ENCODE measurements at places on chromosomes 2 and 18. TPM values are rescaled to one million over a fixed set of nuclear protein-coding genes. Genes with fewer than 3 reads are reported as not detected.

DNA sequence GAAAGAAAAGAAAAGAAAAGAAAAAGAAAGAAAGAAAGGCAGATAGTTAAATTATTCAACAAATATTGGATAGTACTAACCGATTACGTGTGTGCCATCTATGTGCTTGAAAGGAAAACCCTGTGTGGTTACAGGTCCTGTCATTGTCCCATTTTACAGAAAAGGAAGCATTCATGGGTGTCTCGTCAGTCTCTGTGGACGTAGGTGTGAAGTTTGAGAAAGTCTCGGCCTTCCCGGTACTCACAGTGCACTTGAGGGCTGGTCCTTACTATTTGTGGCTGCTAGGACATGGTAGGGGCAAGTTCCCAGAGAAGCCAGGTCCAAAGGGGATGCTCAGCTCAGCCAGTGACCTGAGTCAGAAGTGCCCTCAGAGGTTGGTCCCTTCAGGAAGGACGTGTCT lies 19.3 kb downstream of the SH3YL1 start:
- no peak for DNase-seq

DNA sequence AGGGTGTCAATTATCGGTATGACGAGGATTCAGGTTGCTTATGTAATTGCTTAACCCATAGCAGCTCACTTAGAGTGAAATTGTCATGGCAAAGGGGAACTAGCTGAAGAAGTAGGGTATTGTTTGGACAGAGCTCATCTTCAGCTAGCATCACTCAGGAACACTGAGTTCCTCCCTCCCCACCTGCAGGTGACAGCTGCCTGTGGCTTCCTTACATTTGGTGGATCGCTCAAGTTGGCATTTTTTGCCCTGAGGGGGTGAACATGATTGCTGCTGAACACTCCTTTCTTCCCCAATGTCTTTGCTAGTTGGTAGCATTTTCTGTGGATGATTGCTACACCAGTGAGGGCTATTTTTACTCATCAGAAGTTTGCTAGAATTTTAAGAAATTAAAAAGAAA lies 86.7 kb upstream of the THUMPD2 start:
- DNase-seq = no peak

GRCh38 chr2:128551435-128551834 lies 232.8 kb upstream of the HS6ST1 start:
- no peak for DNase-seq

- no peak for DNase-seq
These were observed 47.4 kb downstream of the SLC35F5 start for GRCh38 chr2:113709022-113709421.

GRCh38 chr2:200596774-200597570 lies 11.2 kb downstream of the AOX1 start:
- DNase-seq = no peak

DNA sequence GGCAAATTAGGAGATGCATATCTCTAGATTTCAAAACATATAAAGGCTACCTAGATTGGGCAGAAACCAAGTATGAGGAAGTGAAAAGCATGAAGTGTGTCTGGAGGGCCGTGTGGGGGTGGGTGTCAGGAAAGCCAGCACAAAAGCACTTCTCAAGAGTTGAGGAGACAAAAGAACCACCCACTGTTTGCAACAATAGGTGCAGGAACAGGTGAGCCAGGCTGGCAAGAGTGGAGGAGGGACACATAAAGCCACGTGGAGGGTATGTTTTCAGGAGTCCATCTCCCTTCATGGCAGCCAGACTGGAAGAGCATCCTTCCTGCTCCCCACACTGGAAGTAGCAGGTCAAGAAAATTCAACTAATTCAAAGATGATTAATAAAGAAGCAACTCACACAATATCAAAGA lies 96.4 kb downstream of the CERS6 start:
- no peak for DNase-seq

DNA sequence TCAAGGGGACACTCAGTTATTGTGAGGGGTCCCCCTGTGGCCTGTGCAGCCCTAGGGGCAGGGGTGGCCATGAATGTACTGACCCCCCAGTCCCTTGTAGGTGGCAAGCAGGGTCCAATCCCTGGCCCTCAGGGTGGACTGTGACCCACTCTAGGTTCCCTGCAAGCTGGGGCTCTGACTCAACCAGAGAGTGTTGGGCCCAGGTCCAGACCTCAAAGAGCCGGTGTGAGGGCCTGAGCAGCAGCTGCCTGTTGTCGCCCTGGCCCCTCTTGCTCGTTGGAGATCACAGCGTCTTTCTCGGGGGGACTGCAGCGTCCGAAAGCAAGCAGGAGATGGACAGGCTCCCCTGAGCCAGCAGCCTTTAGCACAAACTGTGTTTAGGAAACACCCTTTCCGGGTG lies 66.8 kb upstream of the ATG16L1 start:
- DNase-seq = no peak

- no peak for DNase-seq
These were observed 6.3 kb upstream of the EMILIN2 start for GRCh38 chr18:2840521-2840920.

GRCh38 chr18:59231114-59231513 lies 11.2 kb downstream of the GRP start:
- DNase-seq = no peak

GRCh38 chr18:24736662-24737330 lies 276.4 kb downstream of the HRH4 start:
- DNase-seq = no peak

The TMEM163 gene
- 1.6 TPM for polyA plus RNA-seq

The ONECUT2 gene
- polyA plus RNA-seq = 0.12 TPM

The TET3 gene
- polyA plus RNA-seq = 26.2 TPM

The RND3 gene
- polyA plus RNA-seq = 49.9 TPM

The SERPINB4 gene
- polyA plus RNA-seq = not detected

The SGPP2 gene
- polyA plus RNA-seq = 17.4 TPM

The RNU2-63P gene
- not detected for polyA plus RNA-seq

The ELOA2 gene
- polyA plus RNA-seq = not detected

Data from left kidney (tissue), 8 donors.